ENCODE measurements at places on chromosomes 12 and 14. TPM values are rescaled to one million over a fixed set of nuclear protein-coding genes. Genes with fewer than 3 reads are reported as not detected.

CDKN1B gene
- 36.6 TPM for total RNA-seq

MAP1LC3B2 gene
- total RNA-seq: 0.71 TPM

KRT79 gene
- total RNA-seq: not detected

KLRG1 gene
- 2.7 TPM for total RNA-seq

HOXC10 gene
- total RNA-seq: 7.6 TPM

DNA sequence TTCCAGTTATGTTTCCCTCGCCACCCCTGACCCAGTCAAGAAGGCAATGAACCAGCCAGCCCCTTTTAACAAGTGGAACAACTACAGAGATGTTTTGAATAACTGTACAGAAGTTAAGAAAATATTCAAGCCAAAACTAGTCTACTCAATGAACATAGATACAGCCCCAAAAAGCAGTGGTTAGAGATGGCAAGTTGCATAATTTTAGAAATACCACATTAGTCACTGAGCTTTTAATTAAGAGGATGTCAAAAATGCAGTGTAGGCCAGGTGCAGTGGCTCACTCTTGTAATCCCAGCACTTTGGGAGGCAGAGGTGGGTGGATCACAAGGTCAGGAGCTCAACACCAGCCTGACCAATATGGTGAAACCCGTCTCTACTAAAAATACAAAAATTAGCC lies 27.2 kb downstream of the PROX2 start:
- H3K4me1 ChIP-seq: peaks cover 1% of the 10 kb centered on the region
- H3K27me3 ChIP-seq: no peaks in the 10 kb centered on the region
- DNase-seq: no peak
- H3K36me3 ChIP-seq: no peaks in the 10 kb centered on the region
- no peak overlapping the region for H3K4me3 ChIP-seq

DNA sequence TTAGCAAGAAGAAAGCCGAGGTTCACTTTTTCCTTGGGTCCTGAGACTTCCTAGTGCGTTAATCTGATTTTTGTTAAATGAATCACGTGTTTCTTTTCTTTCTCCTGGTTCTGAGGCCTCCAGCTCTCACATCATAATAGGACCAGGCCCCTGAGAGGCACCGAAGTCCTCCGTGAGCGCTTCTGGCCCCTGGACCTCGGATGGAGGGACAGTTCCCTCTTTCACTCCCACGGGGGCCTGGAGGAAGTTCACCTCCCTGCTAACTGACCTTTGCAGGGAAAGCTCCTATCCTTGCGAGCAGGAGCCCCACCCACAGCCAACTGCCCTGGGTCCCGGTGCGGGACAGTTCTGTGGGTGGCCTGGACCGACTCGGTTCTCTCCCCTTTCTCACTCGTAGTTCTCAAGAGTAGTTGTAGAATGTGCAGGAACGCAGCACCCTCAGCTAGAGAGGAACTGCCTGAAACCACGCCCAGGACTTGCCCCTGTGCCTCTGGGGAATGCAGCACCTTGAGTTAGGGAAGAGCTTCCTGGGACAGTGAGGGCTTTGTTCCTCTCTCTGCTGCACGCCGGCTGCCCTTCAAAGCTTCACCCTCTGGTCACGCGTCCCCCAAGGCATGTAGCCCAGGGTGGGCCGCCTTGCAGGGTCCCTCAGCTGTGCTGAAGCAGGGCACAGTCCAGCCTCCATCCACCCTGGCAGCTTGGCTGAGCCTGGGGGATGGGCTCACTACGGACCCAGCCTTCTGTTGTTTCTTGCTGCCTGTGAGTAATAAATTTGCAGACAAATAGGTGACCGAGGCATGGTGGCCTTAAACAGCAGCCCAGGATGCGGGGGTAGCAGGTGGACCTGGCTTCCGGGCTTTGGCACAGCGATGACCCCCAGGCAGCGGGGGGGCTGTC lies 264.6 kb downstream of the ADGRD1 start:
- H3K27me3 ChIP-seq: peaks cover 27% of the 10 kb centered on the region
- no peak for DNase-seq
- H3K36me3 ChIP-seq: no peaks in the 10 kb centered on the region
- peaks cover 4% of the 10 kb centered on the region for H3K4me1 ChIP-seq
- H3K4me3 ChIP-seq: no peak overlapping the region

GRCh38 chr12:85872497-85873091 lies 1.5 kb upstream of the NTS start:
- no peaks in the 10 kb centered on the region for H3K36me3 ChIP-seq
- no peaks in the 10 kb centered on the region for H3K4me1 ChIP-seq
- peak; percentile 72 for DNase-seq
- H3K27me3 ChIP-seq: no peaks in the 10 kb centered on the region

DNA sequence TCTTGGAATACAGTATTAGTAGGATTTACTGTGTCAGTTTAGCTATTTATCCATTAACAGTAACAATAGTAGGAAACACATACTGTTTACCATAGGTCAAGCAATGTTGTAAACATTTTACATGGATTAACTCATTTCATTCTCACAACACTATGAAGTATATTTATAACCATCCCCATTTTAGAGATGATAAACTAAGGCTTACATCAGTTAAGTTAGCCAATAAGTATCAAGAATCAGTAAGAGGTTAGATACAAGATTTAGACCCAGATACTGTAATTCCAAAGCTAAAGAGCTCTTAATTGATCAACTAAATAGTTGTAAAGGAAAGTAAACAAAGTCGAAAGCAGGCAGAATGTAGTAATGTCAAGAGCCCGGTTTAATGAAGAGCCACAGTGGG lies 1.1 kb downstream of the SYNJ2BP start:
- H3K27me3 ChIP-seq: no peaks in the 10 kb centered on the region
- no peaks in the 10 kb centered on the region for H3K4me1 ChIP-seq

GRCh38 chr14:74333909-74334308 lies 14.4 kb upstream of the VRTN start:
- H3K36me3 ChIP-seq: no peaks in the 10 kb centered on the region
- peaks cover 2% of the 10 kb centered on the region for H3K27me3 ChIP-seq
- no peaks in the 10 kb centered on the region for H3K4me1 ChIP-seq
- no peak overlapping the region for H3K27ac ChIP-seq

DNA sequence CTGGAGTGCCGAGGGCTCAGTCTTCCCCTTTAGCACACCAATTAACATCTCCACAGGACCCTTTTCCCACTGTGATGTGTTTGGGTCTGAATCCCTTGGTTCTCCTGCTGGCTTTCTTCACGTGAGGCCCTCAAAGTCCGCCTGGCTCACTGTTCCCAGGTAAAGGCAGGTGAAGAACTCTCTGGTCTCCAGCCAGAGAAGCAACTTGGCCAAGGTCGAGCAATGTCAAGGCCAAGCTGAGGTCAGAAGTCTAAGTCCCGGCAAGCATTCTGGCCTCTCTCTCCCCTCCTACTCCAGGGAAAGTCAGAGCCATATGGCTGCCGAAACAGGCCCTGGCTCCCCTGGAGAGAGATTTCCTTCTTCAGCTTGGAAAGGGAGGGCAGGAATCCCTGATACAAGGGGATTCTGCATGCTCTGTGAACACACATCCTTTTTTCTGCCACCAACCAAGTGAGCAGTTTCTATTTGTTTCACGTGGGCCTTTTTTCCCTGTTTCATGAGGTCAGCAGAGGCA lies 61.4 kb upstream of the ESRRB start:
- peak; percentile 8 for DNase-seq
- H3K4me3 ChIP-seq: no peak overlapping the region
- H3K27me3 ChIP-seq: peaks cover 31% of the 10 kb centered on the region
- H3K36me3 ChIP-seq: no peaks in the 10 kb centered on the region
- H3K27ac ChIP-seq: no peak overlapping the region
- peaks cover 26% of the 10 kb centered on the region for H3K4me1 ChIP-seq

DNA sequence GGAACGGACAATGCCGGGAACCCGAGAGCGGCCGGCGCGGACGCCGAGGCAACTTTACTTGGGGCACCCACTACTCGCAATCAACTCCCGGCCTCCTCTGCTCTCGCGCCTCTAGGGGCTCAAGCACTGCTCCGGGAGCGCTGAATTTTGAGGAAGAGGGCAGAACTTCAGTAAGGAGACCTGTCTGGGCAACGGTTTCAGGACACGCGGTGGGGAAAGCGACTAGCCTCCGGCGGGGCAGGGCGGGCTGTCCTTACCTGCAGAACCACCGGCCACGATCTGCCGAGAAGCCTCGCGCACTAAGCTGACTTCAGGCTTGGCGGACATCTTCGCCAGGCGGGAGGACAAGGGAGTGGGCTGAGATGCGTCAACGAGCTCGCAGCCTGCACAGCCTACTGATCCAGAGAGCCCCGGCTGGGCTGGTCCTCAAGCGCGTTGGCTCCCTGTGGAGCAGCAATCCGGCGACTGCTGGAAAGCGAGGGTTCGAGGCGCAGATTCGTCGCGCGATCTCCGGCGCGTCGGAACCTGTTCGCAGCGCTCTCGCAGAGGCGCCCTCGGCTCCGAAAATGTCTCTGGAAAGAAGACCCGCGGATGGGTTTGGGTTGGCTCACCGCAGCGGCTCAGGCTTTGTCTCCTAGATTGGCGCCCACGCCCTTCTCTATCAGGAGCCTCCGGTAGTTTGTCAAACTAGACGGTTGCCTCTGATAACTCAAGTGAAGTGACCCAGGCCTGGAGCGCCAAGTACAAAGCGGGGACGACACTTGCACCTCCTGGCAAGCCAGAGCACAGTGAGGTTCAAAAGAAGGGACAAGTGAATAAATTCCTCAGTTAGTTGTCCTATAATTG lies at the start of gene SLC25A21:
SLC25A21 (minus strand) TSS at position 583 of the 846 bp plus-strand sequence.
- no peaks in the 10 kb centered on the region for H3K4me1 ChIP-seq
- H3K4me3 ChIP-seq: peak within 1 kb of the TSS; percentile 80
- DNase-seq: peak; percentile 88

- H3K27ac ChIP-seq: no peak overlapping the region
- H3K36me3 ChIP-seq: no peaks in the 10 kb centered on the region
- DNase-seq: no peak
- H3K27me3 ChIP-seq: peaks cover 2% of the 10 kb centered on the region
Observed at GRCh38 chr14:50835280-50835679, 4.3 kb upstream of the NIN start.

DNA sequence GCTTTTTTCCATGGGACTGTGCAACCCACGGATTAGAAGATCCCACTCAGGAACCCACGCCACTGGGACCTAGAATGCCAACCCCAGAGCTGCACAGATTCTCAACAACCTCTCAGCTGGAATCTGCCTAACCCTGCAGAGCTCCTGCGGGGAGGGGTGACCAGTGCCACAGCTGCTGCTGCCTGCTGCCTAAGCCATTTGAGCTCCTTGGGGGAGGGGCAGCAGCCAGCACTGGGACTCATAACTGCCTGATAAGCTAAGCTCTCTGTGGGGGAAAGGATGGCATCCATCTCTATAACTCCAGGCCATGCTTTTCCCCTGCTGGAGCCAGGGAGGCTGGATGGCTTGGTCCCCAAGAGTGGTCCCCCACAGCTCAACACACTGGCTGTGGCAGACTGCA lies 182.8 kb downstream of the SLC5A8 start:
- no peaks in the 10 kb centered on the region for H3K4me1 ChIP-seq
- DNase-seq: peak; percentile 32
- no peaks in the 10 kb centered on the region for H3K36me3 ChIP-seq
- H3K27ac ChIP-seq: no peak overlapping the region
- H3K27me3 ChIP-seq: no peaks in the 10 kb centered on the region
